ENCODE measurements at places on chromosomes 11 and 22.

DNA sequence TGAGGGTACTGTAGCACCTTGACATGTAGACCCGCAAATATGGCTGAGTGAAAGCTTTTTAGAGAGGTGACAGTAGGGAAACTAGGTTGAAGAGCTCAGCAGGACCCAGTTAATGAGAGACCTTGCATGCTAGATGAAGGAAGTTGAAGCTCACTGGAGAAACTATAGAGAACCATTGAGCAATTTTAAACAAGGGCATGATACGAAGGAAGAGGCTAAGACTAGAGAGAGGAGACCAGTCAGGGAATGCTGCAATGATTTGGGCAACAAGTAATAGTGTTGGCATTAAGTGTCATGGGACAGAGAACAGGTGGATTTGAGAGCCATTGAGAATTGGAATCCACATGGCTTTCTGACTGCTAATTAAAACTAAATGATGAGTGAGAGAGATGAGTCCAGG is 4.1 kb downstream of the OLFML1 start:
- no peak for DNase-seq

DNA sequence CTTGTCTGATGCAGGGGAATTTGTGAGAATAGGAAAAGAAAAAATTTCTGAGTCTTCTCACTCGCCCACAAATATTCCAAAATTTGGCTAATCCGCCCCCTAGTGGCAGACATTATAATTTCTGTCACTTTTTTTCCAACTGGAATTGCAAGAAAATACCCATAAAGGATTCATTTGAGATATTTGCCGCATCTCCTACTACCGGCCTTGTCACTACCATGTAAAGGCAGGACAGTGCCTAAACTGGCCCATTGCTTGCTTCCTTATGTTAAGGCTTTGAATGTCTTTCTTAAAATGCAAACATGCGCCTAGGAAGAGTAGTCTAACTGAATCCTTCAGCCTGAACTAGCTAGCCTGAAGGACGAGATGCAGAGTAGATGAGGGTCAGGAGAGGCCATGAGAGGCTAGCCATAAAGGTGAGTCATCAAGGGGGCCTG is 9.3 kb upstream of the CEP295 start:
- DNase-seq = no peak

GRCh38 chr11:8095806-8096522 is 15.0 kb downstream of the TUB start:
- DNase-seq = no peak

DNA sequence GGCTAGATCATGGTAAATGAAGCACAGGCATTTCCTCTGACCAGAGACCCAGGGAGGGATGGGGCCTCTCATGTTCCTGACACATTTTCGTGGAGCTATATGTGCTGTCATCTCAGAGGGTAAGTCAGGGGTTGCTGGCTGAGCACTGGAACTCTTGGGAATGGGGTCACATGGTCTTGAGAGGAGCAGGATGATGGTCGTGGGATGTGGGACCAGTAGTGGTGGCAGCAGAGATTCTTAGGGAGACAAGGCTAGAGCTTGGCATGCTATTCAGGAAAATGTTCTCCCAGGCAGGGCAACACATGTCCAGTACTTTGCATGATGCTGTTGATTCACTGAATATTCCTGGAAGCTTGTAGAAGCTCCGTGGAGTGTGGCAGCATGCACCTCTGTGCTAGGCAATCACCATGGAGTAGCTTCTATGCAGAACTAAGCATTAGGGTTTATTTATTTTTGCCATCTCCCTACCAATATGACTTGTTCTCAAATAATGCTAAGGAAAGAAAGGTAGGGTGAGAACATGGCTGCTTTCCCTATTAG is 31.4 kb upstream of the TTC12 start:
- no peak for DNase-seq

GRCh38 chr11:1830322-1831223 is 4.2 kb upstream of the SYT8 start:
- DNase-seq = no peak

DNA sequence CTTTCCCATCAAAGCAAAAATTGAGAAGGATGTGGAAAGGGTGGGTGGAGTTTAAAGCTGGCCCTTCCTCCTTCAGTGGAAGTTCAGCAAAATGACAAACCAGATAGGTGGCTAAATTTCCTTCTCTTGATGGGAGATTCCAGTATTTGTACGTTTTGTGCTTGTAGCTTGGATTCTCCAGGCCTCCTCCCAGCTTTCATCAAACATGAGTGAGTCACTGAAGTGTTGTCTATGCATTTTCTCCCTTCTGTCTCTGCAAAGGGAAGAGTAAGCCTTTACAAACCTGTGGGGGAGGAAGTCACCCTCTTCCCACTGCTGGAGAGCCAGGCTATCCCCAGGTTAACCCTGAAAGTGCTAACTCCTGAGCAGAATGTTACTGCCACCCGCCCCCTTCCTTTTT is 6.4 kb downstream of the MARK2 start:
- no peak for DNase-seq

- peak; percentile 40 for DNase-seq
Measured at GRCh38 chr22:17366830-17367229, 2.4 kb upstream of the CECR2 start.

DNA sequence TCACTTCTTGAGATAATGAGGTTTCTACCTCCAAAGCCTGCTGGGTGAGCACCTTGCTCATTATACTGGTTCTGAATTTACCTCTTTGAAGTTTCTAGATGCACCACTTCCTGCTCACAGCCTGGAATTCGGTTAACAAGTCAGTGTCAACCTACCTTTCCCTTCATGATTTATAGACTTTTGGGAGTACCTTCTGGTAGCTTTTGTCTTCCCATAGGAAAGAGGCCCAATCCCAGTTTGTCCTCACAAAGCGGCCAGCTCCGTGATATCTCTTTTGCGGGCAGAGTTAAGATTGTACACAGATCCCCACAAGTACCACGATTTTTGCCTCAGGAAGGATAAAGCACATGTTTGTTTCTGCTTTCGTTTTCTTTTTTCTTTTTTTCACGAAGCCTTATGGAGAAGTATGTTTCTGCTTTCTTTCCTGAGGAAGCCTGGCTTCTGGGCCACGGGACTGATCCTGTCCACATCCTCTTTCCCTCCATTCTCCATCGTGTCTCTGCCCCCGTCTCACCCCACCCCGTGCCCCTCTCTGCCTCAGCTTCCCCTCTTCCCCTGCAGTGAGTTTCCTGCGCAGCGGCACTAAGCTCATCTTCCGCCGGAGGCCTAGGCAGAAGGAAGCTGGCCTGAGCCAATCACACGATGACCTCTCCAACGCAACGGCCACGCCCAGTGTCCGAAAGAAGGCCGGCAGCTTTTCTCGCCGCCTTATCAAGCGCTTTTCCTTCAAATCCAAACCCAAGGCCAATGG is 5.7 kb upstream of the HINFP start:
- no peak for DNase-seq

DNA sequence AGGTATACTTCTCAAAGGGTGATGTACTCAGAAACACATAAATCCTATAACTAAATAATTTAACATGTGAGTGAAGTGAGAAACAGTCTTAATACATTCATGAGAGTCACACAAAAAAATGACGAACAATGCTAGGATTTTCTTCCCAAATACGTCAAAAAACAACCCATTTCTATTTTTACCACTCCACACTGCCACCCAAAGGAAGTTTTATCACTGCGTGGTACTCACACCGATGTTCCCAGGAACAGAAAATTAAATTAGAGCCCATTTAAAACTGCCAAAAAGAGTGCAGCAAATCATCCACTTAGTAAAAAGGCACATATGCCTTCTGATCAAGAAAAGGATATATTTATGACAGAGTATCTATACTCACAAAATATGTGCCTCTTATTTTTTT is 710.9 kb upstream of the FAT3 start:
- DNase-seq = no peak

DNA sequence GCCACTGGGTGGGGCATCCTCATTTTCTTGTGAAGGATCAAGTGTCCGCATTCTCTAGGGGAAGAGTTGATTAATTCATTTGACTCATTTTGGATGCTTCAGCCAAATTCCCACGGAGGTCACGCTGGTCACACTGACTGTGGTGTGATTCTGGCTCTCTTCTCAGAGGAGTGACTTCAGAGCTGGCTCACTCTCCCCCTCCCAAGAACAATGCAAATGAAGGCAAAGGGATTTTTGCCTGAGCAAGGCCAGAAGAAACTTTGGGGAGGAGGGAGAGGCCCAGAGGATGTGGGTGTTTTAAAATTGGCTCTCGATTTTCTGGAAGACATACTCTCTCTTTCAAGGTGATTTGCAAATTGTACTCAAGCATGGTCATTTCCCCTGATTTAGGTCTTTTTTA is 51.1 kb upstream of the LMO2 start:
- no peak for DNase-seq
